ENCODE measurements at places on chromosomes 3 and 15.

GRCh38 chr3:57298041-57298440, 5.6 kb upstream of the ASB14 start:
- DNase-seq: no peak

GRCh38 chr15:94631608-94632007, 400.2 kb downstream of the MCTP2 start:
- DNase-seq: no peak

GRCh38 chr3:86990734-86991481, at the start of gene VGLL3:
TSS of gene VGLL3 (minus strand) at chr3:86991149. CDS start at chr3:86990743, 406 bp downstream.
- peak; percentile 83 for DNase-seq

DNA sequence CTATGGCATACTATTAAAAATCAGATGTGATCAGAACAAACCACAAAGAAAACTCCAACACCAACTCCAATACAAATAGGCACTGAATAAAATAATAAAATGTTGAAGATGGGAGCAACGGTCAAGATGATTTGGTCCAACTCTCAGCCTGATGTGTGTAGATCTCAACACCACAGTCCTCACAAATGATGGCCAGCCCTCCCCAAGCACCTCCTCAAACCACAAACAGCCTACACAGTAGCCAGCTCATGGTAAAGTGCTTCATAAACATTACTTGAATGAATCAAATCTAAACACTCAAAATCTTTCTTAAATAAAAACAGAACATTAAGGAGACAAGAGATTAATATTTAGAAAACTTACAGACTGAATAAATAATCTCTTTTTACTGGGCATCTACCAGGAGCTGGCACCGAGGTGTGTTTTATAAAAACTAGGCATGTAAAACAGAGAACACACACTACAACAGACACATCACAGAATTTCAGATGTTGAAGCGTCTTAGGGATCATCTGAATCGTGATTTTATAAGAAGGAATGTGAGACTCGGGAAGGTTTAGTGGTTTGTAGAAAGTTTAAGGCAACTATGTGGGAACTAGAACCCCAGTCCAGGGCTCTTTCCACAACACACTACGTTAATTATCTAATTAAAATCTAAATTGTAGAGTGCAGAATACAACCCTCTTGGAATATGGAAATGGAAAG, 102.4 kb downstream of the MYLK start:
- DNase-seq: no peak

GRCh38 chr3:14726441-14726780, 51.5 kb downstream of the C3orf20 start:
- DNase-seq: no peak
